CD4-positive, alpha-beta T cell treated with Interleukin-10 for 1 hour (primary cell): ENCODE measurements at places on chromosomes 6 and 20.

DNA sequence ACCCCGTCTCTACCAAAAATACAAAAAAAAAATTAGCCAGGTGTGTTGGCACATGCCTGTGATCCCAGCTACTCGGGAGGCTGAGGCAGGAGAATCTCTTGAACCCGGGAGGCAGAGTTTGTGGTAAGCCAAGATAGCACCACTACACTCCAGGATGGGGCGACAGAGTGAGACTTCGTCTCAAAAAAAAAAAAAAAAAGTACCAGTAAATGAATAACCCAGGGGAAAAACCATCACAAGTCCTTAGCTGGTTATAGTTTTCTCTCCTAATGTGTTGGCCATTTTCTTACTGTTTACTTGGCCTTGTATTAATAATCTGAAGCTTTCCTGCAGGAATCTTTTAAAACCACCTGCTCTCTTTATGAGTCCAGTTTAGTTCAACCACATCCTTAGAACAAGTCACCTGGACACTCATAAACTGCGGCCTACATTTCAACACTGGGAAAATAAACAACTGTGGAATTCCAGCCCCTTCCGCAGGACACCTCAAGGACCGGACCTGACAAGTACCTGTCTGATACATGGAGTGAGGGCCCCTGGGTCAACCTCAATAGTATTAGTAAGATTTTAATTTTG is 102.6 kb downstream of the ATP9A start:
- DNase-seq, result no peak

DNA sequence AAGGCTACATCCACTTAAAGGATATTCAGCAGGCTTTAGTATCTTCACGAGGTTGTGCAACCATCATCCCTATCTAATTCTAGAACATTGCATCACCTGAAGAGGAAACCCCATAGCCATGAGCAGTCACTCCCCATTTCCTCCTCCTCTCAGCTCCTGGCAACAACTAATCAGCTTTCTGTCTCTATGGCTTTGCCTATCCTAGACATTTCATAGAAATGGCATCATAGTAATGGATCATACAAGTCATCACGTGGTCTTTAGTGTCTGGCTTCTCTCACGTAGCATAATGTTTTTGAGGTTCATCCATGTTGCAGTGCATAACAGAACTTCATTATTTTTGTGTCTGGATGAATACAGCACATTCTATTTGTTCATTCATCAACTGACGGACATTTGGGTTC is 20.5 kb downstream of the SNAI1 start:
- peak; percentile 17 for DNase-seq

DNA sequence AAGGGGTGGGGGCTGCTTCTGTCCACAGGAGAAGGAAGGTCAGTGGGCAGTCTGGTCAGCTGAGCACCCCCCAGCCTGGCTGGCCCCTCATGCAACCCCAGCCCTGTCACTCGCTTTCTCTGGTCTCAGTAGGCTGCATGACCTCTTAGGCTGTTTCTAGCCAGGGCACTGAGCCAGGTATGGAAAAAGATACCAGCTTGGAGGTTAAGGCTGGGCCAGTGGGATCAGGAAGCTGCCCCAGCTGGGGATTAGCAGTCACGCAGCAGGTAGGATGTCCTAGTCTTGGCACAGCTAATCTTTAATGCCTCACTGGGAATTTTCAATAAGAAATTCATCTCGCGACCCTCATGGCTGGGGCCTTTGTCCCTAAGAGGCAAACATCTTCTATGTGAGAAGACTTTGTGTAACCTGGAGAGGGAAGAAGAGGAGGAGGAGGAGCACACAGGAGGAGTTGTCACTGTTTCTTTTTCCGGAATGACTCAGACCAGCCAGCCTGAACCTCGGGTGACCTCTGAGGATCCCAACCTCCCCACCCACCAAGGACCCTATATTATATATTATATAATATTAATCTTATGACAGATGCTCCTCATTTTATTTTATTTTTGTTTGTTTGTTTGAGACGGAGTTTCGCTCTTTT is 2.4 kb upstream of the BPIFA2 start:
- no peak for DNase-seq

DNA sequence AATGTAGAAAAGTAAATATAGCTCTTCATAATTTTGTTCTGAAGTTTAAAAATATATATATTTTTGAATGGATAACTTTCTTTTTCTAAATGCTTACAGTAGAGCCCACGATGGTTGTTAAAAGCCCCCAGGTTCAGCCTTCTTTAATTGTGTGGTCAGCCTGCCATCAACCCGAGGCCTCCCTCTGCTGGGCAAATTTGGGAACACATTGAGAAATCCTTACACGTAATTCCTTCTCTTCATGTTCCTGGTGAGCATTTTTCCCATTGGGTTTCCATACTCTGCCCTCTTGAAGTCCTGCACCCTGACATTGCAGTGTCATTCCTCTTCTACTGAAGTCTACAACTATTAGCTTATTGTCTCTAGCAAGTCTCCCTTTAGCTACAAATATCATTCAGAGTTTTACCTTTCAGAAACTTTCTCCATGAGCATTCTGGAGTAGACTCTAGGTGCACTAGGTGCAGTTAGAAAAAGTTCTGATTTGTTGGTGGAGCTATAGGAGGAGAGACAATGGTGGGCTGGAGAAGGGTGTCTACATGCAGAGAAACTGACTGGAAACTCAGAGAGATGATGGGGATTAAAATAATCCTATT is 40.6 kb downstream of the TRIM38 start:
- DNase-seq, result peak; percentile 58

DNA sequence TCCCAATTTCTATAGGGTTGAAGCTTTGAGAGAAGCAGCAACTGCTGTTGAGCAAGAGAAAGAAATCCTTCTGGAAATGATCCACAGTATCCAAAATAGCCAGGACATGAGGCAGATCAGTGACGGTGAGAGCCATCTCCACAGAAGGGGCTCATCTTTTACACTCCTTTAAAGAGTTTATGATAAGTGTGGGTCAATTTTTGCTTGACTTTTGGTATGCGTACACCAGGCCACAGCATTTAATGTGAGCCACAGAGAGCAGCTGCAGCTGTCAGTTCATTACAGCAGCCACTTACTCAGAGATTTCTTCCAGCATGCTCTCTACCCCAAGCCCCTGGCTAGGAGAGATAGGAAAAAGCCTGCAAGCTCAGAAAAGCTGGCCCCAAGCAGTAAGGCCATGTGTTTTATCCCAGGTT is 9.9 kb downstream of the BAG2 start:
- DNase-seq, result no peak

DNA sequence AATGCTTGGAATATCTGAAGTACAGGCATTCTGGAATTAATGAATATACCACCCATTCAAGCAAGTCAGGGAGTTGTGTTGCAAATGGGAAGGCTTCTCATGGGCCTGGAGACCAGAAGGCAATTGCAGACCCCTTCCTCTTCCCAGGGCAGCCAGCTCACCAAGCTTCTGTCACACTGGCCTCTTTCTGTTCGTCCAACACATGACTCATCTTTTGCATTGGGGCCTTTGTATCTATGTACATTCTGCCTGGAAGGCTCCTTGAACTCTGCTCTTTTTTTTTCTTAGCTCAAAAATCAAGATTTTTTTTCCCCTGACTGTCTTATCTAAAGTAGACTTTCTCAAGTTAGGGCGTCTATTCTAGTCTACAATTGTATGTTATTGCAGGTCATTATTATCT is 132.9 kb upstream of the MYLIP start:
- no peak for DNase-seq

DNA sequence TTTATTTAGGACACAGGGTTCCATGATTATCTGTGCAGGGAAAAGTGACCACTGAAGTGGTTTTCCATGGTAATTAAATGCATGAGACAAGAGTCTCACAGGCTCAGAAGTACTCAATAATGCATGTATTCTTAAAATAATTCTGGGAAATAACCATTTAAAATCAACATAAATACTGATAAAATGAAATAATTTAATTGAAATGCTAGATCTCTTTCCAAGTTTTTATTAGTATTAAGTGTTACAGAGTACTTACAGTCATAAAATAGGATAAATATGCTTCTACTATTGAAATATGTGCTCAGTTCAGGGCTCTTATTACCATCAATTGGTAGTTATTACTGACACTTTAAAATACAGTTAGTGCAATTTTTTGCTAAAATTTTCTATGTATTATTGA is 916.0 kb upstream of the GJE1 start:
- no peak for DNase-seq

DNA sequence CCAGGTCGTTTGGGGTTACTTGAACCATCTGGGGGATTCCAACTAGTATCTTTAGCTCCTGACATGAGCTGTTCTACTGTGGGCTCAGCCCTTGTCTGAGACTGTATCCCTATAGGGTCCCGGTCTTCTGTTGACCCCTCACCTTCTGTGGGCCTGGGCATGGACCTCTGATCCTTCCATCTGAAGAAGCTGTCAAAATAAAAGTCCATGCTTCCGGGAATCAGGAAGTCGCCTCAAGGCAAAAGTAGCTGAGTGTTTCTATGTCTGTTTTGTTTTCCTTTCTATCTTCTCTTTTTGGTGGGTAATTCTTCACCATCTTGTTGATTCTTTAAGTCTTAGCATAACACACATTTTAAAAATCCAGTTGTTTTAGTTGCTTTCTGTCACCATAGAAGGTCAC is 30.3 kb downstream of the ITPR3 start:
- DNase-seq, result no peak

GRCh38 chr6:125781314-125781868 is 9.4 kb upstream of the NCOA7 start:
- DNase-seq, result no peak

GRCh38 chr6:31574106-31575061 is 981 bp upstream of the TNF start:
- DNase-seq, result no peak

GRCh38 chr20:49945701-49946477 is 9.7 kb downstream of the RNF114 start:
- no peak for DNase-seq

- peak; percentile 36 for DNase-seq
Observed at GRCh38 chr6:38973178-38974057, 75.2 kb upstream of the GLP1R start.

GRCh38 chr6:114007516-114007915 is 36.6 kb upstream of the HDAC2 start:
- peak; percentile 38 for DNase-seq

GRCh38 chr6:137736911-137737310 is 130.1 kb upstream of the TNFAIP3 start:
- DNase-seq, result no peak
